ENCODE measurements at places on chromosomes 2 and 18.
A peak's percentile ranks its signal among the peaks of the same experiment; 100 is the strongest.

DNA sequence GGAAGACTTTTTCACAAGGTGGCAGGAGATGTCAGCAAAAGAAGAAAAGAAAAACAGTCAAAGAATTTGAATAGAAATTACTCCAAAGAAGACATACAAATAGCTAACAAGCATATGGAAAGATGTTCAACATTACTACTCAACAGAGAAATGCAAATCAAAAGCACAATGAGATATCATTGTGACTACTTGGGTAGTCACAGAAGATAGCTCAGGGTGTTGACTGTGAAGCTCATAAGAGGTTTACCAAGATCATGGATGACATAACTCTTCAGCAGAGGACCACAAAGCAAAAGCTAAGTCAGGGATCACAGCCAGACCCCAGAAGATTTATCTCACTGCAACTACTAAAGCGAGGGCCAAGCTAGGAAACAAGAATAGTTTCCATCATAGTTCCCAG, 53.0 kb upstream of the TANK start:
- no peak for DNase-seq

GRCh38 chr2:142936629-142937028, 59.2 kb downstream of the KYNU start:
- no peak for DNase-seq

DNA sequence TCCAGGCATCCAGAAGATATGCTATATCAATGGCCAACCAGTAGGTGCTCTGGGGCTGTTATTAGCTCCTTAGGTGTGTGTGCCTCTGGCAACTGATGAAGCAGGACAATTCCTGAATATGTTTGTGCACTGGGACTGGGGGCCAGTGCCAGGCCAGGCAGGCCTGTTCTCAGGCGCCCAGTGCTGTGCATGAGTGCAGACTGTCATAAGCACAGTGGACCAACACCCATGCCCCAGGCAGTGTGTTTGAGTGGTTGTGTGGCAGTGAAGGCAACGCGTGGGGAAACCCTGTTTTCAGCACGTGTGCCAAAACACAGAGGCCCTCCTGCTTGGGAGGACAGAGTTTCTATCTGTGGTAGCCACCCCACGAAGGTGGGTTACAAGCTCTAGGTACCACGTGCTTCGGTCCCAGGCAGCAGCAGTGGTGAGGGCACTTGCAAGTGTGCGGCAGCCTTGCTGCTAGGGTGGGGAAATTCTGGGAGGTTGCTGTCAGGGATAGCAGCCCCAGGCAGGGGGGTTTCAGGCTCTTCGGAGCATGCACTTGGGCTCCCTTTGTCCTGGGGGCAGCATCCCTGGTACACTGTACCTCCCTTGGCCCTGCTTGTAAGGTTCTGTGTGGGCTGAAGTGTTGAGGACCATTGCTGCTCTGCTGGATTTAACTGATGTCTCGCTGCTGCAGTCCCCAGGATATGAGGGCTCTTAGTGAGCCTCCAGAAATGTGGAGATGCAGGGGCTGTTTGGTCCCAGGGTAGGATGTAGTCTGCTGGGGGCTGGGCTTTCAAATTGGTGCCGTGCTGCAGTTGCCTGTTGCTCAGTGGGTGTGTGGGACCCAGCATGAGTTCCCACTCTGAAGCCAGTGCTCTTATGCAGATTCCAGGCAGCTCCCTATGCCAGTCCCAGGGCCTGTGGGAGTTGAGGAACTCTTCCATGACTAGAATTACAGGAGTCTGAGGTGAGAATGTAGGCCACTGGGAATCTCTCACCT, 280.9 kb downstream of the RPRM start:
- DNase-seq = no peak

- no peak for DNase-seq
Measured at GRCh38 chr2:231640641-231641111, 48.0 kb downstream of the TEX44 start.

DNA sequence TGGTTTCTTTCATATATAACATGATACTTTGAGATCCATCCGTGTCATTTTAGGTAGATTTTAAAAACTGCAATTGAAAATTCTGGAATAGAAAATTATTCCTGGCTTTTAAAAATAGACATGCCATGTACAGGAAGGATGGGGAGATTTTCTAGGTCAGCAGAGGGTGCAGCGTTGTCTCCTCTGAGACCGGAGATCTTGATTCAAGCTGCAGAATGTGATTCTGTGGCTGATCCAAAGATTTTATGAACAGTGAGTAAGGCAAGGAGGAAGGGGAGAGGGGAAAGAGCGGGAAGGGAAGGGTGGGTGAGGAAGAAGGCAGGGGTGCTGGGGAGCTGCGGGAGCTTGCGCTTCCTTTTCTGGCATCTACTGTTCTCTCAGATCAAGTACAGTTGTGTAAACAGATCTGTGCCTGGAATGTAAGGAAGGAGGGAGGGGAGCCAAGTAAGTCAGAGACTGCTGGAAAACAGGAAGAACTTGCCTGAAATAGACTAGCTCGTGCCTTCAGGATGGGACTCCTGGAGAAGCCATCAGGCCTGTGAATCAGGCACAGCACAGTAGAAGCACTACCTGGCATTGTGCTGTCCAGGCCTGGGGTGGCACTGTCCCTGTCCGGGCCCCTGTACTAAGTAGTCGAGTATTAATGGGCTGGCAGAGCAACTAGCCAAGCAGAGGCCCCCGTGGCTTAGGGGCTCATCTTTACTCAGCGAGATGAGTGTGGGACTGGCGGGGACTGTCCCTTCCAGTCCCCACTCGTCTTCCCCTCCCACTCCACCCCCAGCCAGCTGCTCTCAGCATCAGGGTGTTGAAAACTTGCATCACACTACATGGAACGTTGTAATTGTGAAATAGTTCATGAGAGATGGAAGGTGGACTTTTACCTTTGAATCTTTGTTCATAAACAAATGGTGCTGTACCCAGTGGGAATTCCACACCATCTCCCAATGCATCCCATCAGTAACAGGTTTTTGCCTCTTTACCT, 163.5 kb downstream of the UXS1 start:
- DNase-seq = no peak

DNA sequence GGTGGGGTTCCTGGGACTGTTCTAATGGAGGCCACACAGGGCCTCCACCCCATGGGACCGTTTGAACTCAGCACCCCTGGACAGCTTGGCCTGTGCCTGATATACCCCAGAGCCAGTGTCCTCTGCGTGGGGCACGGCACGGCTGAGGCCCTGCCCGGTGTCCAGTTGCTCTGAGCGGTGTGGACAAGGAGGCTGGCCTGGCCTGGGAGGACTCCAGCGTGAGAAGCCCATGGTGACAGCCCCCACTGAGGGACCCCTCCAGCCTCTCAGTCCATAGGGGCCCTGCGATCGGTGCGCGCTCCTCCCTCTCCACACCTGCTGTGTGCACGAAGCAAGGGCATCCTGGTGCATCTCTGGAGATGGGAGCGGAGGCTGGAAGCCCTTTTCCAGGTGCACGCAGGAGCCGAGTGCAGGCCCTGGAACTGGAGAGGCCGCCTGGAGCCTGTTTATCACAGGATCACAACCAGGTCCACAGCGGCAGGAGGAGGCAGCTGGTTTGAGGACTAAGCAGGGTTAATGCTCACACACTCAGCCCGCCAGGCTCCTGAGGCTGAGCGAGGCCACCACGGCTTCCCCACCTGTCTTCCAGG, 120.2 kb downstream of the PTGR3 start:
- no peak for DNase-seq

DNA sequence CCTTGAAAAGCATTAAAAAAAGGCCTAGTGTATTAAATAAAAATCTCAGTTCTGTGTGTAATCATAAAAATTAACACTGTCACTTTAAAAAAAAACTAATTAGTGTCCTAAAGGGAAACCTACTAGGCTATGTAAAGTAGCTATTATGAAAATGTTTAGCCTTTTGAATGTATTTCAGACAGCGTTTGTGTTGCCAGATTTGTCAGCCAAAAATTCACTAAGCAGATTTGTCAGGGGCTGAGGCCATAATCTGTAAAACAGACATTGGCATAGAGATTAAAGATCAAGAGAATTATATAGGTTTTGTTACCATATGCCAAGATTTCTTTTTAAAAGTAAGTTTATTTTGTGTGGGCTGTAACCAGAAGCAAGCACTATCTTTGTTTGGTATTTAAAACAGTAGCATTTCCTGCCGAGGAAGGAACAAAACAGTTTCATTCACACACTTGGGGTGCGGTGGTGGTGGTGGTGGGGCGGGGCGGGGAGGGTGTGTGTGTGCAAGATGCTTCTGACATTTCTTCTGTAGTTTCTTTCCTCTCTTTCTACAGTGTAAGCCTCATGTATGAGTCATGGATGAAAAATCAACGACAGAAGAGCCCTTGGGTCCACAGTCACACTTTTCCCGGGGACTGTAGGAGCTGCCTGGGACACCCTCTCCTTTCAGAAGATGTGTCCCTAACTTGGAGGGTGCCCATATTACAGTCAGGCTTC, 328.5 kb upstream of the FANCL start:
- DNase-seq = no peak

DNA sequence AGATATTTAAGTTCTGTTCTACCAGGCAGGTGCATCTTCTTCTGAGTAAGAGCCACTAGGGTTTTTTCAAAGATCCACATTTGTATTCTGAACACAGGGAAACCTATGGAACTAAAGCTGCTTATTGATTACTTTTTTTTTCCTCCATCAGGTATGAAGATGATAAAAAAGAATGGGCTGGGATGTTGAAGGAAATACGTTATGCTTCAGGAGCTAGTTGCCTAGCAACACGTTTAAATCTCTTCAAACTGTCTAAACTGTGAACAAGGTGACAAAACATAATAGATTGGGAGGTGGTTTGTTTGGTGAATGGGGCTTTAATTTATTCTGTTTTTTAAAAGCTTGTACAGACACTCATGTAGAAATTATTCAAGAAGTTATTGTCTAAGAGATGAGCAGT, 15.9 kb downstream of the KLHL41 start:
- peak; percentile 7 for DNase-seq

GRCh38 chr18:32072321-32072720, 19.4 kb upstream of the RNF138 start:
- DNase-seq = no peak

GRCh38 chr2:26442707-26443106, 35.2 kb downstream of the OTOF start:
- no peak for DNase-seq

DNA sequence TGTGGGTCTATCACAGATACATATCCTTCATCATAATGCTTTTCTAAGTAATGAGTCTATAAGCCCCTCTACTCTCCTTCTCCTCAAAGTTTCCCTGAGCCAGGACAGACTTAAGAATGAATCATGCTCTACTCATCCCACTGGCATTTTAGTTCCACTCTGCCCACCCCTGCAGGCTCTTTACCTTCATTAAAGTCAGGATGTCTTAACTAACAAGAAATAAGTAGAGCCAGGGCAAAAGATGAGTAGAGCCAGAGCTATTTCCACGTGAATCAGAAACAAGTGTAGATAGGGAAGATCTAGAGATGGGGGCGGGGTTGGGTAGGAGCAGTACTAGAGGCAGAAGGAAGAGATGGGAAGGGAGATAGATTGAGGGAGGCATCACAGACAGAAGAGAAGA, 790.5 kb downstream of the RNF144A start:
- no peak for DNase-seq

DNA sequence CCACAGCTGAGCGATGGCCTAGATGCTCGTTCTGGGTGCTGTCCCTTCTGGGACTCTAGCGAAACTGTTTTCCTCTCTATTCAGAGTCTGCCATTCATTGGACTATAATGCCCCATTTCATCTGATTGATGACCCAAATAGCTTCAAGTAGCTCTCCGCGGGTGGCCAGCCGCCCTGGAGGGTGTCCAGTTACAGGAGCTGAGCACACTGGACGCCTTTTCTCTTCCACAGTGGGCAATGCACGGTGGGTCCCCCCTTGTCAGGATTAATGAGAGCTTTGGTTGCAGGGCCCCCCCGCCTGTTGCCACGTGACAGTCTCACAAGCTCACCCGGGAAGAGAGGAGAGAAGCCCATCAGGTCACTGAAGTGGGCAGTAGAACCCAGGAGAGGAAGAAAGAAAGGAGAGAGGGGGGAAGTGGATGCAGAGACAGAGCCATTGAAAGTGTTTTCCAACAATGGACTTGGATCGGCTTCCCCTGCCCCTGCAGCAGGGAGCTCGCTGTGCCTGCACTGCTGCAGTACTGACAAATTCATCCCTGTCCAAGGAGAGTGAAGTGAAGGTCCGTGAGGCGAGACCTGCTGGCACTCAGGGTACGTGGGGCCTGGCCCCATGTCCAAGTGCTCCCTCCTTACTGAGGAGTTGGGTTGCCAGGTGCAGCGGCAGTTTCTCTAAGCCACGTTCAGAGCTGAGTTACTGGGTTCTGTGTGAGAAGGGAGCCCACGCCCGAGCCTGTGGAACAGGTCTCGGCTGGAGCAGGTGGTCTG, 44.8 kb downstream of the DIPK1C start:
- DNase-seq = peak; percentile 11
